ENCODE measurements at places on chromosomes 13 and 19. TPM values are rescaled to one million over a fixed set of nuclear protein-coding genes. Genes with fewer than 3 reads are reported as not detected.
A peak's percentile ranks its signal among the peaks of the same experiment; 100 is the strongest.

DNA sequence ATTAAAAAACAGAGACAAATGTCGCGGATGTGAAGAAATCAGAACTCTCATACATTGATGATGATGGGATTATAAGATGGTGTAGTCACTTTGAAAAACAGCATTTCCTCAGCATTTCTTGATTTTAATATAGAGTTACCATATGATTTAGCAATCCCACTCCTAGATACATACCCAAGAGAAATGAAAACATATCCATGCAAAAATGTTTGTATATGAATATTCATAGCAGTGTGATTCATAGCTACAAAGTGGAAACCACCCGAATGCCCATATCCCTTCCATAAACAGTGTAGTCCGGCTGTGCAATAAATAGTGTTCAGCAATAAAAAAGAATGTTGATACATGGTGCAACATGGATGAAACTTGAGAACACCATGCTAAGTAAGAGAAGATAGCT lies 44.6 kb downstream of the DPY19L3 start:
- no peaks in the 10 kb centered on the region for H3K27me3 ChIP-seq
- no peak overlapping the region for H3K4me3 ChIP-seq
- H3K27ac ChIP-seq, result no peak overlapping the region
- H3K4me1 ChIP-seq, result no peaks in the 10 kb centered on the region
- DNase-seq, result no peak
- peaks cover 6% of the 10 kb centered on the region for H3K36me3 ChIP-seq

- H3K4me1 ChIP-seq, result peaks cover 20% of the 10 kb centered on the region
- H3K27me3 ChIP-seq, result no peaks in the 10 kb centered on the region
- H3K36me3 ChIP-seq, result no peaks in the 10 kb centered on the region
Measured at GRCh38 chr19:41373993-41374392, 2.3 kb upstream of the TMEM91 start.

- no peaks in the 10 kb centered on the region for H3K36me3 ChIP-seq
- DNase-seq, result peak; percentile 82
- peaks cover 22% of the 10 kb centered on the region for H3K27me3 ChIP-seq
- no peak overlapping the region for H3K27ac ChIP-seq
- no peaks in the 10 kb centered on the region for H3K4me1 ChIP-seq
Measured at GRCh38 chr19:33957804-33958203, 161.1 kb downstream of the KCTD15 start.

DNA sequence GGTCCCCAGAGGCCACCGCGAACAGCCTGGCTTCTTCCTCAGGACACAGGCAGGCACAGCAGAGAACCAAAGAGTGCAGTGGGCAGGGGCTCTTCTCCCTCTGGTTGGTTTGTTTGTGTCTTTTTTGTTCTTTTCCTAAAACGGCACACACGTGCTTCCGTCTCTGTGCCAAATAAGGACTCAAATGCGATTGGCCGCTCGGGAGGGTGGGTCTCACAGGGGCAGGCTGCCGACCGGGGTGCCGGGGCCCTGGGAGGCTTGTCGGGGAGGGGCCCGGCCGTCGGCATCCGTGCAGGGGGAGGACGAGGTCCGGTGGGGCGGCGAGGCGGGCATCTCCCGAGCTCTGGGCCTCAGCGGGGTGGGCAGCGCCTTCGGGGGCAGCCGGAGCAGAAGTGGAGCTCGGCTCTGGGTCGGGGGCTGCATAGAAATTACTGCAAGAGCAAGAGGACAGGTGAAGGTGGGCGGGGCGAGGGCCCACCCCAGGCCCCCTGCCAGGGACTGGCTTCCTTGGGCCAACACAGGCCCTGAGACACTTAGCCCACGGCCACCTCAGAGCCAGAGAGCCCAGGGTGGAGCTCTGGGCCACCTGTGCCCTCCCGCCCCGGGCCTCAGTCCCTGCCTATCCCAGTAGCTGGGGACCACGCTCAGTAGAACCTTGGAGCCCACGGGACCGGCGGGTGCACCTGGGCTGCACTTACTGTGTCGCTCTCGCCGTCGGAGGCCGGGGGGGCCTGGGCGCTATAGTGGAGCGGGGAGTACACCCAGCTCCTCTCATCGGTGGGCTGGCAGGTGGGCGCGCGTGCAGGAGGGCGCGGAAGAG lies 6.4 kb upstream of the CACTIN start:
- H3K4me1 ChIP-seq, result peaks cover 8% of the 10 kb centered on the region
- no peak for DNase-seq
- no peak overlapping the region for H3K4me3 ChIP-seq
- H3K27ac ChIP-seq, result peak overlapping the region; percentile 57

GRCh38 chr19:11136400-11137101 lies 19.0 kb downstream of the SPC24 start:
- peak overlapping the region; percentile 97 for H3K27ac ChIP-seq
- H3K36me3 ChIP-seq, result peaks cover 15% of the 10 kb centered on the region
- DNase-seq, result no peak
- H3K4me3 ChIP-seq, result no peak overlapping the region
- no peaks in the 10 kb centered on the region for H3K27me3 ChIP-seq

Gene GJB2
- total RNA-seq, result 0.50 TPM

Gene TRAPPC5
- 59.8 TPM for total RNA-seq

Gene PCDH17
- total RNA-seq, result 9.5 TPM

Gene SLC27A1
- 15.9 TPM for total RNA-seq

Gene CD320
- 25.7 TPM for total RNA-seq

Gene CHAMP1
- 19.9 TPM for total RNA-seq

Gene ZNF99
- total RNA-seq, result under 0.01 TPM

Gene MED4
- total RNA-seq, result 42.1 TPM
